Fibroblast of the conjunctiva (primary cell): ENCODE measurements at places on chromosomes 11 and 22.

- no peak for DNase-seq
Measured at GRCh38 chr11:86559311-86559945, 113.0 kb downstream of the ME3 start.

DNA sequence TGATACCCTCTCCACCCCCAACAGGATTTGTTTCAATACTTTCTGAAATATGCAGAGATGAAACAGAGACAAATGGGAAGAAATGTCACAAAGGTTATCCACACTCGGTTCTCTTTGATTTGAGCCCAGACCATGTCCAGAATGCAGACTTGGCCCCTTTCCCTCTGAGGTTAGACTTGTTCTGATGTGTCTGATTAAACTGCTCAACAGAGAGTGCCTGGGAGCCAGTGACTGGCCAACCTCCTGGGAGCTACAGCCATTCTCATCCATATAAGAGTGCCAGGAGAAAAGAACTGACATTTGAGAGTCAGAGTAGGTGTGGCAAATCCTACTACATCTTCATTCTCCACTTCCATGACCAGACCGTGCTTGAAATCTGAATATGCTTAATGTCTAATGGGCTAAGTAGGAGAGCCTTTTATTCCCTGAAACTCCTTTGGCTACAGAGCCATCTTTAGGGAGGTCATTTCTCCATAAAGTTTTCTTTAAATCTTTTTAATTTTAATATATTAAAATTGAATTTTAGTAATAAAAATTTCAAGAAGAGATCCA, 201.4 kb downstream of the BLID start:
- no peak for DNase-seq

DNA sequence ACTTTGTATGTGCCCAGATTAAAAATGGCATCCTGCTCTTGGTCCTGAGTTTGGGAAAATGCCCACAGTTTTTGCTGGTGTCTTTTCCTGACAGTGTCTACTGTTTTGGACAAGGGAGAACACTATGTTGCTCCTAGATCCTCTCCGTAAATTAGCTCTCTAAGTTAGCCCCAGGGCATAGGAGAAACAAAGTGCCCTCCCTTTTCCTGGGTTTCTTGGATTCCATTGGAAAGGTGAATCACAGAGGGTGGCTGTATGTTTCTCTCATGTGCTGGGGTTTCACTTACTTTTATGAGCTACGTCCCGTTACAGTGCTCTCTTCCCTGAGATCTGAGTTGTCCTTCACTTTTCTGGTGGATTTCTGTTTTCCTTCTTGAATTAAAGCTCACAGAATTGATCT, 782.8 kb downstream of the CNTN5 start:
- DNase-seq: no peak

GRCh38 chr11:27217948-27218420, 145.0 kb downstream of the CCDC34 start:
- DNase-seq: no peak

- no peak for DNase-seq
Measured at GRCh38 chr22:44669561-44669976, 32.4 kb upstream of the PRR5 start.

GRCh38 chr22:26374391-26375026, 54.6 kb upstream of the ASPHD2 start:
- DNase-seq: no peak

GRCh38 chr11:126288237-126288636, 5.3 kb downstream of the TIRAP start:
- DNase-seq: no peak

DNA sequence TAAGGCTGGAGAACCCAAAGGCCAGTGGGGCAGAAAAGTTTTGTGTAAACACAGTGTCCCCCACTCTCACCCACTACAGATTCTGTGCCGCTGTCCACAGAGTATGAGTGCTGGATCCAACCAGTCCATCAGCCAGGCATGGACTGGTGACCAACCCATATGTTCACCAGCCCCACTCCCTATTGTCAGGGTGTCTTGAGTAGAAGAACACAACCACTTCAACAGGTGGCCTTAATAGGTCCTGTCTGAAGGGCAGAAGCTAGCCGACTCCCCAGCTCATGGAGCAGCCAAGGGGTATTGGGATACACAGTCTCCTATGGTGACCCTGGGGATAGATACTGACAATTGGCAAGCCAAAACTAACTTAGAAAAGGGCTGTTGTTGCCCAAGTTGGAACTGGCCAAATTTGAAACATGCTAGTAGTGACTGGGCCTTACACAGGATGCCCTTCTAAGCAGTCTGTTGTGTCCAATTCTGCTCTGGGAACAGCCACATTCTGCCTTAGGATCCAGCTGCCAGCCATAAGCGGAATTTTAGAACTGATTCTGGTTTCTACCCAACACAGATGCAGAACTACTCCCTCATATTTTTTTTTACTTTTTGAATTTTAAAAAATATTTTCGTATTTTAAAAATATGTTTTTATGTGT, 19.8 kb upstream of the PGM2L1 start:
- no peak for DNase-seq

- DNase-seq: no peak
Measured at GRCh38 chr11:118212131-118212725, 12.6 kb downstream of the JAML start.

GRCh38 chr11:44270403-44271273, 39.3 kb downstream of the ALX4 start:
- DNase-seq: peak; percentile 21

- no peak for DNase-seq
Measured at GRCh38 chr11:92083123-92083522, 141.5 kb upstream of the FAT3 start.

- DNase-seq: no peak
Measured at GRCh38 chr11:57896361-57897145, 127.1 kb upstream of the OR9Q1 start.

DNA sequence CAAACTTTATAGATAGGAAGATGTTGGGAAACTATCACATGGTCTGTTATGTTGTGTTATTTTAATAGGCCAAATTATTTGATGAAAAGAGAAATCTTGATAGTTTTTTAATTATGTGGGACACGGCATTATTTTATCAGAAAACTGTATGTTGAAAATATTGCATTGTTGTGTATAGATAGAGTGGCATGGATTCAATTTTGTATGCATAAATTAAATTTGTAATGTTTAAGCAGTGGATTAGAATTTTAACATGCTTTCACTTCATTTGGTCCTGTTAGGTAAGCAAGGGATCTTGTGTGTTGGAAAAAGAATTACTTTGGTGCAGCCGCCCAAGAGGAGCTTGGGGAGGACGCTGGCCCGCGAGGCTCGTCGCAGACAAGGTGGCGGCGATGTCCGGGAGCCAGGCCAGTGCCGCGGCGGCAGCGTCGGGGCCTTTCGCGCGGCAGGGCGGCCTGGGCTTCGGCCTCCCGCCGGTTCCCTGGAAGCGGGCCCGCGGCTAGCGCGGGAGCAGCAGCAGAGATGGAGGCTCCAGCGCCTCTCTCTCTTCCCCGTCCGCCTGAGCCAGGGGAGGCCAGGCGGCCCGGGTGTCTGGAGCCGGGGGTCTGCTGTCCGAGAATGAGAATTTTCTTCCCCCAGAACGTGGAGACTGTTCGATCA, 82.7 kb downstream of the GGT1 start:
- no peak for DNase-seq

- DNase-seq: no peak
Measured at GRCh38 chr11:6594142-6594768, 9.2 kb downstream of the RRP8 start.

- DNase-seq: no peak
Measured at GRCh38 chr11:12838463-12839123, 164.4 kb downstream of the TEAD1 start.

- no peak for DNase-seq
Measured at GRCh38 chr11:94194712-94195111, 66.1 kb downstream of the PANX1 start.

- no peak for DNase-seq
Measured at GRCh38 chr22:45965563-45965962, 11.4 kb downstream of the WNT7B start.

DNA sequence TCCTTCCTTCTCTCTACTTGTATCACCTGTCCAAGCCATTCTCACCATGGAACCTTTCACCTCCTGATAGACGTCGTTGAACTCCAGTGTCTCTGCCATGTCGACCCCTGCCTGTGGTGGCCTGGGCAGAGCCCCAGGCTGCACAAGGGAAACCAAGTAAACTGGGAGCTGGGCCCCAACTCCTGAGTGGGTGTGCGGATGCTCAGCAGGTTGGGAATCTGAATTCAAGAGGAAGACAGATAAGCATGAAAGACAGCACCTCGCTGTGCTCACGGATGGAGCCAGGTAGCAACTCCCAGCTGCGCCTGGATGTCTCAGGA, 709 bp downstream of the SSRP1 start:
- DNase-seq: no peak

DNA sequence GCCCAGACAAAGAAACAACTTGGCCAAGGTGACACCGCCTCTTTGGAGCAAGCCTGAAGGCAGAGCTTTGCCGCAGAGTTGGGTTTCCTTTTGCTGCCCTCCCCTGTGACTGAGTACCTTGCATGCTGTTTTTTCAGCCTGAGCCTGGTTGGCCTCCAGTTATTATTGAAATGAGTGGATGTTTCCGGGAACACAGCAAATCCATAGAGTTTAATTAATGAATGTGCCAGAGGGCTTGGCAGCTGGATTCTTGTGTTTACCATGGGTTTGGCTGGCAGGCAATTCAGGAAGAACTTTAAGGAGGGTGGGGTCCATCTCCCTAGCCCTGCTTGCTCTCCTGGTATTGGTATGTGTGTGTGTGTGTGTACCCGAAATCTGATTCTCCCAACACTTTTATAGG, 65.6 kb upstream of the CRYBB3 start:
- DNase-seq: no peak

GRCh38 chr22:38712486-38713207, 6.9 kb downstream of the GTPBP1 start:
- DNase-seq: no peak

- DNase-seq: no peak
Measured at GRCh38 chr11:111372538-111372937, 6.5 kb downstream of the POU2AF1 start.

DNA sequence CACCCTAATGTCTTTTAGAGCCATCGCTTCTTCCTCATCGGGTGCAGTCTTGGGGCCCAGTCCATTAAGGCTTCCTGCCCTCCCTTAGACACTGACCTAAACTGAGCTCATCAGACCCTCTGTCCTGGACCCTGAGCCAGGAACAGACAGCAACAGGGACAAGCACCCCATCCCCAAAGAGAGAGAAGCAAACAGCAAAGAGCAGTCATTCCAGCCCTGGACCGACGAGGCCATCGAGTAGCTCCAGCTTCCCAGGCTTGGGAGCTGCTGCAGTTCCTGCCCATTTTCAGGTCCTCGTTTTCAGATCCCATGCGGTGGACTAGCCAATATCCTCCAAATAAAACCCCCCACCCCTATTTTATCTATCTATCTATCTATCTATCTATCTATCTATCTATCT, 25.8 kb upstream of the CACNG2 start:
- no peak for DNase-seq

DNA sequence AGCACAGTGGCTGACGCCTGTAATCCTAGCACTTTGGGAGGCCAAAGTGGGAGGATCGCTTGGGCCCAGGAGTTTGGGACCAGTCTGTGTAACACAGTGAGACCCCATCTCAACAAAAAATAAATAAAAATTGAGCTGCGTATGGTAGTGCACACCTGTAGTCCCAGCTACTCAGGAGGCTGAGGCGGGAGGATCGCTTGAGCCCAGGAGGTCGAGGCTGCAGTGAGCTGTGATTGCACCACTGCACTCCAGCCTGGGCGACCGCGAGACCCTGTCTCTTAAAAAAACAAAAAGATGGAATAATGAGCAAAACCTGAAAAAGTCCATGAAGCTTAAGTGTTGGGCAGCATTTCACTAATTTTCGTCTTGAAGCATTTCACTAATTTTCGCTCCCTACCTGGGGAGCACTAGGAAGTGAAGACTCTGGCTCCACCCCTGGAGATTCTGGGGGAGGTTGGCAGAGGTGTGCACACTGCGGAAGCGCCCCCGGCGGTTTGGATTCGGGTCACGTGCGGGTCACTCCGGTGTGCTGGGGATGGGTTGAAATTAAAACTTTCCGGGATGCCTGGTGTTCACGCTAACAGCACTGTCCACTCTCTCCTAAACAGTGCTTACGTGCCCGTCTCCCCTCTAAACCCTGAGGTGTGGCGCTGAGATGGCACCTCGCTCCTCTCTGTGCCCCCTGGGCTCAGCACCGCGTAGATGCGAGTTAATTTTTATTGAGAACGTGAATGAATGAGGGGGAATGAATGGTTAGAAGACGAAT, 906 bp upstream of the NAA40 start:
- DNase-seq: no peak

DNA sequence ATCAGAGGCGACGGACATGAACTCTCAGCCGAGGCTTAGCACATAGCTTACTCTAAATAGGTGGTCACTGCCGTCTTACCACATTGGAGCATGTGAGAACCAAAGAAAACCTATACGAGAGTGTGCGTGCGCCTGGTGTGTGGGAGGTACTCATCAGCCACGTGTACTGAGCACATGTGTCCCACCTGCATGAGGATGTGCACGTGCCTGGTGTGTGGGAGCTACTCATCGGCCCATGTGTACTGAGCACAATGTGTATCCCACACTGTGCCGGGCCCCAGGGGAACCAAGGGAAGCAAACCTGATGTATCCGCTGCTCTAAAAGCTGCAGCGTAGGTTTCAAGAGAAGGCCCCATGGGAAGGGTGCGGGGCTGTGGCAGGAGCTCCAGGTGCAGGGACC, 56.4 kb downstream of the ANO1 start:
- DNase-seq: no peak

GRCh38 chr22:32706149-32706548, 95.4 kb upstream of the TIMP3 start:
- DNase-seq: no peak

- DNase-seq: no peak
Measured at GRCh38 chr22:28736301-28737155, 5.1 kb downstream of the CHEK2 start.

GRCh38 chr11:117099696-117100095, 1.5 kb upstream of the SIK3 start:
- no peak for DNase-seq

DNA sequence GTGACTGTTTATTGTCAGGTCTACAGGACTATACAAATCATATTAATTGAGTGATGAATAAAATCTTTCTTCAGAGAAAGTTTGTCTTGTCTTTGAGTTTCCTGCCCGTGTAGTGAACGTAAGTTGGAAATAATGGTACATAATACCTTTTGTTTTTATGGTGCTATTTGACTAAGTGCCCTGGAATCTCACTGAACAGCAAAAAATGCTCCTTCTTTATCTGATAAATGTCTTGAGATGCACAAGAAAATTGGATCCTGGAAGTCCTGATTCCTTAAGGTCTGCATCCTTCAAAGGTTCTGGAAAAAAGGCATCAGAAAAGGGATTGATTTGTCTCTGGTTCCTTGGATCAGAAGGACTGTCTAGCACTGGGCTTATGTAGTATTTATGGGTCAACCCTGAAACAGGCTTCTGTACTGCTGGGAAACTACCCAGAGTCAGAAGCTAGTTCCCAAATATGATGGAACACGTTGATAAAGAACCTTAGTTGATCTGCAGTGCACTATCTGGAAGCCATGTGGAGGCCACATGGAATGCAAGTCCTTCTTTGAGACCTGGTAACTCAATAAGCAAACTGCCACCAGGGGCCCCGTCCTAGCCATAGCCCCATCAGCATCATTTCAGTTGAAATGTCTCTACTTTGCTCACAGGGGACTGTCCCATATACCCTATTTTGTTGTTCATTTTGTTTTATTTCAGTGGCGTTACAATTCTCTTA, 100.6 kb upstream of the CD44 start:
- DNase-seq: no peak
